ENCODE measurements at places on chromosomes 13 and 19.

DNA sequence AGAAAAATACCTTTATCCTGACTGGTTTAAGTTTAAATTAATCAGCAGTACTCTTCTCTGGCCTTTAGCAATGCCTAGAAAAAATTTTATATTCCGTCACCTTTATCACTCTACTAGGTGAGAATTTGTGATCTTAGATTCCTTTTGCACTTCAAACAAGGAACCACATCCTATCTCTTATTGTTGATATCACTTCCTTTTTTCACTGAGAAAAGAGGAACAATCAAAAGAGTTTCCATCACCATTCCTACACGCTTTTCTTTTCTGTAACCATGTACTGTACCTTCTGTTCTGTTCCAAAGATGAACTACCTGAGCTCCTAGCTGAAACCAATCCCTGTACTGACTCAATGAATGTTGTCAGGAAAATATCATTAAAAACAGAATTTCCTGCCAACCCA is 1379.0 kb upstream of the MIR17HG start:
- DNase-seq = no peak

GRCh38 chr13:32431361-32431760 is 3.4 kb upstream of the N4BP2L1 start:
- no peak for DNase-seq

GRCh38 chr13:95207769-95208366 is 93.4 kb downstream of the ABCC4 start:
- no peak for DNase-seq

- DNase-seq = no peak
These were observed 1169.0 kb downstream of the DIAPH3 start for GRCh38 chr13:58994777-58995176.

GRCh38 chr19:16190198-16190597 is 5.0 kb downstream of the FAM32A start:
- DNase-seq = no peak

GRCh38 chr19:18939163-18939562 is 1.9 kb downstream of the HOMER3 start:
- DNase-seq = no peak

DNA sequence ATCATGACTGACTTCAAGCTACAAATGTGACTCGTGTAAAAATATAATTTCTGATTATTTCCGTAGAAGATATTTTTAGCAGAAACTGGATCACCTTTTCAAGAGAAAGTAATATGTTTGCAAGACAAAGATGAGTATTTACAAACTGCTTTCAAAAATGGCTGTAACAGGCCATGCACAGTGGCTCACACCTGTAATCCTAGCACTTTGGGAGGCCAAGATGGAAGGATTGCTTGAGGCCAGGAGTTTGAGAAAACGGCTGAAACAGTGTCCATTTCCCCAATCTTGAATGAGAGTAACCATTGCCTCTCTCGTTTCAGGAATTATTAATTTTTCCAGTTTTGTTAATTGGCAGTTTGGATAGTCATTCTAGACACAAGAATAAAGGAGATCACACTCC is 3.5 kb upstream of the ZNF175 start:
- no peak for DNase-seq

- no peak for DNase-seq
These were observed 599.7 kb upstream of the SLITRK1 start for GRCh38 chr13:84481958-84482357.

DNA sequence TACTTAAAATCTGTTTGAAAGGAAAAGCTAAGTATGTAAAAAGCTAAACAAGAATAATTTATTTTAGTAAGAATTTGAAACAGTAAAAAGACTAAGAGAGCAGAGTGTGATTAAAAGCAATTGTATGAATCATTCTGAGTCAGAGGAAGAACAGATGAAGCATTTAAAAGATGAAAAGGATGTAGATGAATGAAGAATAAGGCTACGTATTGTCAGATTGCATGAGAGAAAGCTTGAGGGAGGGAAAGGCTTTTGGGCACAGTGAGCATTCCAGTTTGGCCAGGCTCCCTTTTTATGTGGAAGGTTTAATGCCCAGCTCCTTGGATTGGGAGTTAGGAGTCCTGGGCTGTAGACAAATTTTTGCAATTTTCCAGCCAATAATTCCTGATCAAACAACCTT is 117.7 kb downstream of the FREM2 start:
- no peak for DNase-seq

- DNase-seq = no peak
These were observed 14.2 kb upstream of the RNF6 start for GRCh38 chr13:26236296-26236695.

- no peak for DNase-seq
These were observed 88.5 kb downstream of the LRCH1 start for GRCh38 chr13:46641274-46642081.

- DNase-seq = no peak
These were observed 209.2 kb downstream of the KCTD12 start for GRCh38 chr13:76677043-76677442.

DNA sequence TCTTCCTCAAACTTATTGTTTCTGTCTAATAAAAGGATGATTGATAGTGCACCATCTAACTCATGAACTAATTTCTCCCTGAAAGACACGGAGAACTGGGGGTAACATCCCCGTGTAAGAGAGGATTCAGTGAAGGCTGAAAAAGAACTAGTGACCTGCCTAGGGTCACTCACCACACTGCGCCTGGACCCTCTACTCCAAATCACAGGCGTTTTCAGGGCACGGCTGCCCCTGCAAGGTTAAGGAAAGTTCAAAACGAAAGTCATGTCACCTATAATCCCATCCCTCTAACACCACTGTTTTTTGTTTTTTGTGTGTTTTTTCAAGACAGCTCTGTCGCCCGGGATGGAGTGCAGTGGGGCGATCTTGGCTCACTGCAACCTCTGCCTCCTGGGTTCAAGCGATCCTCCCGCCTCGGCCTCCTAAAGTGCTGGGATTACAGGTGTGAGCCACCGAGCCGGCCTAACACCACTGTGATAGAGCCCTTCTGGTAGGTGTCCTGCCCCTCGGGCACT is 8.7 kb downstream of the URAD start:
- no peak for DNase-seq

All from bone marrow (tissue), 2 donors.